ENCODE measurements at places on chromosomes 1 and 21.

GRCh38 chr1:172342584-172343239 is 77.8 kb upstream of the C1orf105 start:
- no peak for DNase-seq

- DNase-seq = no peak
Observed at GRCh38 chr1:162943622-162944021, 82.6 kb upstream of the CCDC190 start.

DNA sequence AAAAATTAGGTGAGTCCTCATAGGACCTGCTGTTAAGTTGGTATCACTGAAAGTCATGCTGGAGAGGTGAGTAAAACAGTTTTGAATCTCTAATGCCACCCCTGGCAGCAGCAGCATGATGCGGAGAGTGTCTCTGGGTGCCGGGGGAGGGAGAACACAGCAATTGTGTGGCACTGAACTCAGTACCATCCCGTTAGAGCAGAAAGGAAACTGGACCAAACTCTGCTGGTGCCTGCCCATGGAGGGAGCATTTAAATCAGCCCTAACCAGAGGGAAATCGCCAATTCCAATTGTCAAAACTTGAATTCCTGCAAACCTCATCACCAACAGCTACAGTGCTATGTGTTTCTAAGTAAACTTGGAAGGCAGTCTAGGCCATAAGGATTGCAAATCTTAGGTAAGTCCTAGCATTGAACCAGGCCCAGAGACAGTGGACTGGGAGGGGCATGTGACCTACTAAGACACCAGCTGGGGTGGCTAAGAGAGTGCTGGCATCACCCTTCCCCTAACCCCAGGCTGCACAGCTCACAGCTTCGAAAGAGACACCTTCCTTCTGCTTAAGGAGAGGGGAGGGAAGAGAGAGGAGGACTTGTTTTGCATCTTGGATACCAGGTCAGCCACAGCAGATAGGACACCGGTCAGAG is 30.0 kb downstream of the CD53 start:
- DNase-seq = no peak

DNA sequence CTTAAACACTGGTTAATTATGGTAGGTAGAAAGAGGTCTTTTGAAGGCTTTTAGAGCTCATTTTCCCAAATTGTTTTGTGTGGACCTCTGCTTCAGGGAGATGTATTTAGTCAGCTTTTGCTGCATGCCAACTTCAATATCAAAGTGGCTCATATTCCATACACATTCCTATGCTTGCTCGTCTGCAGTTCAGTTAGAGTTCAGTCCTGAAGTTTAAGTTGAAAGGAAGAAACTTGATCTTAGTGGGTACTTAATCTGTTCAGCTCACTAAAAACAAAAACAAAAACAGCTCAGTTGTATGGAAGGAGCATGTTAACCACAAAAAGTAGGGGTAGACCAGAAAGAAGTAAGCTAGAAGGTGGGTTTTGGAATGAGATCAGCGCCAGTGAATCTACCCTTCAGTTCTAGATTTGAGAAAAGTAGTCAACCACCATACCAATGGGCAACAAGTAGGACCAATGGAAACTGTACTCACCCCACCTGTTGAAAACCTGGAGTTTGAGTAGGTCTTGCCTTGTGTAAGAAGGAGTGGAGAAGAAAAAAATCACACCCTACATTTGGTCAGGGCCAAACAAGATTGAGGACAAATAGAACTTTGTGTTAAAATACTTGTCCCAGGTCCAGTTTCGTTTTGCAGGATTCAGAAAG is 58.0 kb downstream of the LEPR start:
- no peak for DNase-seq

- DNase-seq = no peak
Observed at GRCh38 chr21:17498586-17498985, 14.3 kb upstream of the CXADR start.

GRCh38 chr1:32868806-32869455 is 1.8 kb downstream of the FNDC5 start:
- no peak for DNase-seq

- no peak for DNase-seq
Observed at GRCh38 chr1:53049574-53049967, 12.4 kb upstream of the PODN start.

- peak; percentile 76 for DNase-seq
Observed at GRCh38 chr1:16235944-16236510, 956 bp downstream of the CPLANE2 start.

DNA sequence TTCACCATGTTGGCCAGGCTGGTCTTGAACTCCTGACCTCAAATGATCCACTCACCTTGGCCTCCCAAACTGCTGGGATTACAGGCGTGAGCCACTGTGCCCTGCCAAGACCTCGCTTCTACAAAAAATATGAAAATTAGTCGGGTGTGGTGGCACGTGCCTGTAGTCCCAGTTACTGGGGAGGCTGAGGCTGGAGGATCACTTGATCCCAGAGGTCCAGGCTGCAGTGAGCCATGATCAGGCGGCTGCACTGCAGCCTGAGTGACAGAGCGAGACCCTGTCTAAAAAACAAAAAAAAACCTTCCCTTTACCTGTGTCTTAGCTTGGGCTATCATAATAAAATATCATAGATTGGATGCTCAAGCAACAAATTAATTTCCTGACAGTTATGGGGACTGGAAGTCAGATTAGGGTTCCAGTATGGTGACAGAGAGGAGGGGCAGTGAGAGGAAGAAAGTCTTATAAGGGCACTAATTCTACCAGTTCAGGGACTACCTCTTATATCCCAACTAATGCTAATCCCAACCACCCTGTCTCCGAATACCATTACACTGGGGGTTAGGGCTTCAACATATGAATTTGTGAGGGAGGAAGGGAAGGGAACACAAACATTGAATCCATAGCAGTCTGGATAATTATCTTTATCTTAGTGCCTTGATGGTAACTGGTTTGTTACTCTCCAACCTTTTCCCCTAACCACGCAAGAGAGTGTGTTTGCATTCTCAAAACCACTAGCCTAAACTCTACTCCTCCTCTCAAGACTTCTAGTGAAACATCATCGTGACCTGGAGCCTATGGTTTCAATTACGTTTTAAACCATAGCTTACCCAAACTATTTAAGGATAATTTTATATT is 1.0 kb upstream of the NAXE start:
- no peak for DNase-seq

- peak; percentile 81 for DNase-seq
Observed at GRCh38 chr1:214018386-214019268, 30.9 kb downstream of the PROX1 start.

- DNase-seq = no peak
Observed at GRCh38 chr1:75765697-75766355, 20.2 kb upstream of the RABGGTB start.

GRCh38 chr1:17188889-17189631 is 15.9 kb upstream of the PADI1 start:
- DNase-seq = no peak

DNA sequence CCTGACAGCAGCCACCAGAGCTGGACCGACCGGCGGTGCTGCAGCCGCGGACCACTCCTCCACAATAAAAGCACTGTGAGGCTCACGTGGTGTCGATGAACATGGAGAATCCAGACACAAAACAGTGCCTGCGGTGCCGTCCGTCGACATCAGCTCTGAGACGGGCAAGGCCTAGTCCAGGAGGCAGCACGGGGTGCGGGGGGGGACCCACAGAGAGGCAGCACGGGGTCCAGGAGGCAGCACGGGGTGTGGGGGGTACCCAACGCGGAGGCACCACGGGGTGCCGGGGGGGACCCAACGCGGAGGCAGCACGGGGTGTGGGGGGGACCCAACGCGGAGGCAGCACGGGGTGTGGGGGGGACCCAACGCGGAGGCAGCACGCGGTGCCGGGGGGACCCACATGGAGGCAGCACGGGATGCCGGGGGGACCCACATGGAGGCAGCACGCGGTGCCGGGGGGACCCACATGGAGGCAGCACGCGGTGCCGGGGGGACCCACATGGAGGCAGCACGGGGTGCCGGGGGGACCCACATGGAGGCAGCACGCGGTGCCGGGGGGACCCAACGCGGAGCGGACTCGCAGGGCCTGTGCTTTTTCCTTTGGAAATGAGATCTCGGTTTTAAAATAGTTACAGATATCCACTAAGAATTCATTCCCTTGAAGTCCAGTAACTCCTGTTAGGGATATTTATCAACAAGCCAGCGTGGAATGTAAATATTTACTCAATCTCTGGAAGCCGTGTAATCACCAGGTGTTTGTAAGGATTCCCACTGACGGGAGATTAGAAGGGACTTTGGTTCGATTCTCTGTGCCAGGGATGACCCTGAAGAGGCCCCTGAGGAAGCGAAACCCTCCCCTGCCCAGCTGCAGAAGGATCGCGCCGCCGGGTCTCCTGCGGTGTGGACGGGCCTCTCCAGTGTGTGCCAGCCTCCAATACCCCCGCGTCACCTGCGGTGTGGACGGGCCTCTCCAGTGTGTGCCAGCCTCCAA is 52.1 kb downstream of the COL6A1 start:
- DNase-seq = no peak

DNA sequence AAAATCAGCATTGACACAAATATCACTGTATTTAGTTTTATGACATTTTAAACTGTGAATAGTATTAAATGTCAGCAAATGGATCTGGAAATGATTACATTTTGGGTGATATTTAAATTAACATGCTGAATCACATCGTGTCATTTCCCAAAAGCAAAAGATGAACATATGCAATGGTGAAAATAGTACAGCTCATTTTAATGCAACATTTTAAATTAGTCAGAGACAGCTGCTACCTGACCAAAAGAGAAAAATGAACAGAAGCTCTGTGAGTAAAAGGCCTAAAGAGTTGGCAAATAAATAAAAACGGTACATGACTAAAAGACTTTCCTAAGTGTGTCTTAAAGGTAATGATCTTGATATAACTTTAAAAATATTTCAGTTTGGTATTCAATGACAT is 86.0 kb upstream of the GNG4 start:
- no peak for DNase-seq

DNA sequence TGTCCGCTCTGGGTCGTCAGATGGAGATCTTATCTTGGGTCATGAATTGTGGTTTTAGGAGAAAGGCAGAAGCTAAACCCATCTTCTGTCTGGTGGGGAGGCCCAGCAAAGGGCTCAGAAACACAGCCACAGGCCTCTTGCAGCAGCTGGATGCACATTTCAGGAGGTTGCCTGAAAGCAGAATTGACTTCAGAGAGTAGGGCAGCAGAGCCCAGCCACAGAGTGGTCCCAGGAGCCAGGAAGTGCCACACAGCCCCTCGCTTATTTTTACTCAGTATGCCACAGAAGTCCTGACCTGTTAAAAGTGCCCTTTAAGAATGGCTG is 8.3 kb upstream of the RIPK4 start:
- peak; percentile 39 for DNase-seq

- DNase-seq = no peak
Observed at GRCh38 chr1:78165816-78166215, 120.0 kb downstream of the GIPC2 start.

- DNase-seq = peak; percentile 68
Observed at GRCh38 chr1:31596737-31597097, 20.4 kb downstream of the TINAGL1 start.

DNA sequence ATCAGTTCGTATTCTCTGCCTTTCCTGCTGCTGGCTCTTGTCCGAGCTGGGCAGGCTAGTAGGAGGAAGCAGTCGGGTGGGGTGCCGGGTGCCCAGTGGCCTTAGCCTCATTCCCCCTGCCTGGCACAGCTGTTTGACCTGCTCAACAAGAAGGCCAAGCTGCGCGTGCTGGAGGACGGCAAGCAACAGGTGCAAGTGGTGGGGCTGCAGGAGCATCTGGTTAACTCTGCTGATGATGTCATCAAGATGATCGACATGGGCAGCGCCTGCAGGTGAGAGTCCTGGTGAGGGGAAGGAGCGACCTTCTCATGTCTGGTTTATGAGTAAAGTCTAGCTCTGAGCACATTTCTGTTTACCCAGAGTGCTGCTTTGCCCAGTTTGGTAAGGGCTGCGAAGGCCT is 16.3 kb upstream of the RPS8 start:
- no peak for DNase-seq

GRCh38 chr1:59094001-59094400 is 202.9 kb upstream of the FGGY start:
- DNase-seq = no peak

- no peak for DNase-seq
Observed at GRCh38 chr1:44336668-44337067, 18.4 kb downstream of the ERI3 start.

DNA sequence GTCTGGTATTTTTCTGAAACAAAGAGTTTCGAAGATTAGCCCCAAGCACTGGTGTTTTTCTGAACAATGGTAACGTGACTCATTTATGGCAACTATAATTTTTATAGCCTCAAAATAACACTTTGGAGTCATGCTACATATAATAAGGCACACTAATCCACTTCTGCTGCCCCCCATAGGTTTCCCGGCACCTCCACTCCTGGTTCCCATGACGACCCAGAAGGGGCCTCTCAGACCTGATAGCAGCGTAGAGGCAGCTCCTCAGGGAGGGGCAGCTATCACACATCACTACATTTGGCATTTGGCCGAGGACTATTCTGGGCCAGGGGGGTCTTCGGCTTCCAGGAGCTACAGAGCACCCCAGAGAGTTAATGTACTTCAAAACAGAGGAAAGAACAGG is 23.3 kb downstream of the CAPN8 start:
- no peak for DNase-seq

GRCh38 chr21:44455524-44456213 is 359 bp downstream of the LRRC3 start:
- no peak for DNase-seq

DNA sequence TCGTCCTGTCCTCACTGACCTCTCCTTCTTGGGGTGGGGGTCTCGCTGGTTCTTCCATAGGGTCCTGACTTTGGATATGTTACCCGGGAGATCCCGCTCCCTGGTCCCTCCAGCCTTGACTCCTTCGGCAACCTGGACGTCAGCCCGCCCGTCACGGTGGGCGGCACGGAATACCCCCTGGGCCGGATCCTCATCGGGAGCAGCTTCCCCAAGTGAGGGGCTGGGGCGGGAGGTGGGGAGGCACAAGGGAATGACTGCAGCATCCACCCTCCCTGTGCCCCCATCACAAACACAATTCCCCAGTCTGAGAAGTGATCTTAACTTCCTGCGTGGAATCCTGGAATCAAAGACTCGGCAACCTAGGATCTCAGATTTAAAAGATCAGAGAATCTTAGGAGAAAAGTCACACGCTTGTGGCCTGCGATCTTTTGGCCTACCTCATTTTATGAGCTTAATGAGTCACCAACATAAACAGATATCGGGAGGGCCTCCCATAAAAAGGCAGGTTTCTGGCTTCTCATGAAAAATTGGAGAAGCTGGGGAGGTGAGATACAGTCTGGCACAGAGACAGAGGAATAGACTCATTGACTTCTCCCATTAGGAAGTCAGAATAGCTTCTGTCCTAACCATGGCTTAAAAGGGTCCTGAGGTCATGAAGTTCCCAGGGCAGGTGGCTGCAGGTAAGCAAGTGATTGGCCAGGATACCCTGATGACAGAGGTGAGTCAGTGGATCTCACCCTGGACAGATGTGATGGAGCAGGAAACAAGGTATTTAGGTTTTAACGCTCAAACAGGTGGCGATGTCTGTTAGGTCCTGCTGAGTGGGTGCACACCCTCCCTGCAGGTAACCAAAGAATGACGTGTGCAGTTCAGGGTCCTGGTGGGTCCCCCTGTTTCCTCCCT is 15.9 kb upstream of the PADI3 start:
- DNase-seq = no peak

DNA sequence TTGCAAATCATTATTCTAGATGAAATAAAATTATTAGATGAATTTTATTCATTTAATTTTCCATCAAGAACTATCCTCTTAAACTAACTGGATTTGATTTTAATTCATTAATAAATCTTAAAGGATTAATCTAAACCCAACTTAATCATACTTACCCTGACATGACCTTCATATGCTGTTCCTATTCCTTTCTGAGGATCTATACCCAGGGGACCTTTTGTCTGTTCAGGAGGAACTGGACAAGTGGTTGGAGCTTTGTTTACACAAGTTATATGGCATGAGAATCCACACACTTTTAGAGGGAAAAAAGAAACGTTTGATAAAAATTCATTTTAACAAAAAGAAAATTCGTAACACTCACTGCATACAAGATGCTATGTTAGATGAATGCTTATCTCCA is 95.2 kb downstream of the COQ8A start:
- DNase-seq = no peak
